ENCODE measurements at places on chromosomes 2 and 18.

DNA sequence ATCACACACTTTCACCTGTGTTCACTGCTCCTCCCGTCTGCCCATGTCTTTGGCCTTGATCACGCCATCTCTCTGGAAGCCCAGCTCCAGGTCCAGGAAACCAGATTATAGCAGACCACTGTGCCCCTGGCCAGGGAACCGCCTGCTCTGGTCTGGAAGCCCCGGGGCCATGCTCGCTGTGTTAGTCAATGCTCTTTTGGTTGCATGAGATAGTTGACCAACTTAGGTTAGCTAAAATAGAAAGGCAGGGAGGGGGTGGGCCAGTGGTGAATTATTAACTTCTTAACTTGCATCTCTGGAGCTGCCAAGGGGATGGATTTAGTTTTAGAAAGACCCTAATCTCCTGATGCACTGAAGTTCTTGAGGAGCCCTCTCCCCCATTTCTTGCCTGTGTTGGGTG, 232.7 kb downstream of the AGAP1 start:
- no peak for DNase-seq

GRCh38 chr2:37318401-37318800, 6.2 kb downstream of the PRKD3 start:
- no peak for DNase-seq

DNA sequence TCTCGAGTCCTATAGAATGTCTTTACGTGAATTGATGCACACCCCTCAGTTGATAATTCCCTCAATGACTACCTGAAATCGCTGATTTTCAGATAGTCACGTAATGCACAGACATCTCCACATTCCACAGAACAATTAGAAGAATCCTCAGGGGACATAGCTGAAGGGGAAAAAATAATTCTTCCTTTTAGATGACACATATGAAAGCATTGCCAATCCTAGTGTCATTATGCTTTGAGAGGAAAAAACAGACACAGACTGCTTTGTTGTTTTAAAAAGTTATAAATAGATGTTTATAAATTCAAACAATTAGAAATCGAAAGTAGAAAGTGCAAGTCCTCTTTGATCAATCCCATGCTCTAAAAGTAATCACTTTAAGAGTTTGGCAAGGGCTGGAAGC, 100.6 kb upstream of the FN1 start:
- DNase-seq = no peak

- no peak for DNase-seq
These were observed 404 bp upstream of the AKAIN1 start for GRCh38 chr18:5197461-5197860.
